ENCODE measurements at places on chromosomes 6 and 20.
A peak's percentile ranks its signal among the peaks of the same experiment; 100 is the strongest.

DNA sequence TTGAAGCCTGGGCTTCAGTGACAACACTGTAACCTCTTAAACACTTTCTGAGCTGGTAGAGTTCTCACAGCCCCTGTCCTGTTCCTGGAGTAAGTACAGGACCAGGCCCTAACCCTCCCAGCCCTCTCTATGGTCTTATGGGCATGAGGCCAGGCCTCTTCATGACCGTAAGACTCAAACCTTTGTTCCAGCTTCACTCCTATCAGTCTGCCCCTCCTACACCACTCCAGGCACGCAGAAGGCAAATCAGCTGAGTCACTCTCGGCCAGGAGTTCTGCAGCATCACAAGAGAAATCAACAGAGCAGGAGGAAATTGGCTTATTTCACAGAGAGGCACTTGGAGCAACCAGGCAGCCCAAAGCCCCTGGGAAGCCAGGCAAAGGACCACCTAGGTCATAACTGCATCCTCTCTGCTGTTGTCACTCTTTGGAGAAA lies 25.3 kb upstream of the CHD6 start:
- no peak for DNase-seq

DNA sequence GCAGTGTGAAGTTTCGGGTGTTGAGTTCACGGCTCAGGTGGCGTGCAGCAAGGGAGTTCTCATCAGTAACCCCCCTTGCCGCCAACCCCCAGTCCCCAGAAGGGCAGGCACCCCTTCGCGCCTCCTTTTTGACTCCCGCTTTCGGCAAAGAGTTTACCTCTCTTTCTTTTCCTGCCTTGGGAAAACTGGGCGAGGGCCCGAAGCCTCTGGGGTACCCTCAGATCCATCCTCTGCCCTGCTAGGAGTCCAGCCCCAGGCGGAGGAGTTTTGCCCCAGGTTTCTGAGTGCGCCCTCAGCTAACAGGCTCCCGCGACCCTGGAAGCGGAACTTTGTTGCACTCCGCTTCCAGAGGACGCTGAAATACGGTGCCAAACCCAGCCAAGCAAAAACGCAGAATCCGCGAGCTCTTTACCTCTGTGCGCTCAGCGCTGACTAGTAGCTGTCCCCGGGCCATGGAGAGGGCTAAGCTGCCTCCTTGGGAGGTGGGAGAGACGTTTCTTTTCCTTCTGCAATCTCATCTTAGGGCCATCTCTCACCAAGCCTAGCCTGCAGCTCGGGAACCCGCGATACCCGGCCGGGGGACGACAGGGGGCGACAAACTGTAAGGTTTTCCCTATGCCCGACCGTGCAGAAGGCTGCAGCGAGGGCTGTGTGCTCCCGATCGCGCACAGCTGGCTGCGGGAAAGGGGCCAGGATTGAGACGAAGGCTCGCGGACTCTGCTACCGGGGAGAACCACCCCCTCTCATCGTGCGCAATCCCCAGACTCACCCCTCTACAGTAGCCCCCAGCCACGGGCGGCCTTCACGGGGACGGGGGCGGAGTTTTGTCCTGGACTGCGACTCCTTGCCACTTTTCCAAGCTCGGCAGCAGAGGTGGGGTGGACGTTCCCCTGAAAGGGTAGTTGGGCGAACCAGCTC lies 2.7 kb upstream of the PAX1 start:
- DNase-seq, result peak; percentile 53

DNA sequence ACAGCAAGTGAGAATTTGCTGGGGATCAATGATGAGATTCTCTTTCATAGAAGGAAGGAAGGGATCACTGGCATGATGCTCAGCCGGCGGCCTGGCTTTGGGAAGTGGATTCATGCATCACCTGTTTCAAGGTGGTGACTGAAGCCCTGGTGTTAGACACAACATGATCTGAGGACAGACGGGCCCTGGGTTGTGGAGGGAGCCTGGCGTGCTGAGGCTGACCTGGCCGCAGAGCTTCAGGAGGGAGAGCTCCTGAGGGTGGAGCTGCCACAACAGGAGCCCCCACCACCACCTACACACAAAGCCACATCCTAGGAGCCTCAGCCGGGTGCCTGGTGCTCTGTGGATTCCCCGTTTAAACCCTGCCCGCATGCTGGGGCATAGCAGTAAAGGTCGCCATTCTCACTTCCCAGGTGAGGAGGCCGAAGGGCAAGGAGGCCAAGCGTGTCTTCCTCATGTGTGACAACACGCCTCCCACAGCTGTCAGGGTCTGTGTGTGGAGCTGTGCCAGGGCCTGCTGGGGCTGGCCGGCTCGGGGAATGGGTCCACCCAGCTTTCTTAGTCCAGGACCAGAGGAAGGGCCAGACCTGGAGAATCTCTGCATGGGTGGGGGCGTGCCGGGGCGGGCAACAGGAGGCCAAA lies 107.0 kb downstream of the ERMARD start:
- DNase-seq, result no peak

DNA sequence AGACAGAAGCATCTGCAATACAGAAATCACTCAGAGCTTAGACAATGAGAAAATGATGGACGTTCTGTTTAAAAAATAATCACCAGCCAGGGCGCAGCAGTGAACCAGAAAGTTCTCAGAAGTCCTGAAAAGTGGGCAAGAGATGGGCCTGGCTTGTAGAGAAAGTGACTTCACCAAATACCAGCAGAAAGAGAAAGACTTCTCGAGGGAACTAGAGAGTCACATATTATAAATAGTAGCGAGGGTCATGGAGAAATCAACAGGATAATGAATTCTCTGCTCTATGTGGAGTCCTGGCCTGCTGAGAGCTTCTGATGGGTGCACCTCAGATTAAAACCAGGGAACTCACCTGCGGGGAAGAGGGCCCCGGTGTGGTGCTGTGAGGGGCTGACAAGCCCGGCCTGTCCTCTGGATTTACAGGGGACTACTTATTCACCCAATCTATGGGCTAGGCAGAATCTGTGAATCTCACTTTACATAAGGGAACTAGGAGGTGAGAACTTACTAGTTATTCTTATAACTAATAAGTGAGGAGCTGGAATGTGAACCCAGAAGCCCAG lies 5.6 kb upstream of the RAMACL start:
- DNase-seq, result no peak

GRCh38 chr6:84432619-84433018 lies 205.2 kb upstream of the CEP162 start:
- no peak for DNase-seq

DNA sequence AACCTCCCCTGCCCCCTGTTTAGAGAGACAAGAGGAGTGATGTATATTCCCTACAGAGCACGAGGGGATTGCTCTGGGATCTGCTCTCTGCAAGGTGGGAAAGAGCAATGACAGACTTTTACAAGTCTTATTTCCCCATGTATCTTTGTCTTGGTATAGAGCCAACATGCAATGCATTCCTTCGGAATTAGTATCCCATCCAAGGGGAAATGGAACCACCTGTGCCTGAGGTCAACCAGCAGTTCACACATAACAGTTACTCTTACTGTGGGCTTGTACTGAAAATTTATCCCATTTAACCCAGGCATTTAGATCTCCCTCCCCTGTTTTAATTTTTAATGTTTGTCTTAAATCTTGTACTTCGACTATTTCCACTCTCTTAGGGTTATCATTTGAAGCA lies 250.4 kb downstream of the C6orf118 start:
- DNase-seq, result no peak

DNA sequence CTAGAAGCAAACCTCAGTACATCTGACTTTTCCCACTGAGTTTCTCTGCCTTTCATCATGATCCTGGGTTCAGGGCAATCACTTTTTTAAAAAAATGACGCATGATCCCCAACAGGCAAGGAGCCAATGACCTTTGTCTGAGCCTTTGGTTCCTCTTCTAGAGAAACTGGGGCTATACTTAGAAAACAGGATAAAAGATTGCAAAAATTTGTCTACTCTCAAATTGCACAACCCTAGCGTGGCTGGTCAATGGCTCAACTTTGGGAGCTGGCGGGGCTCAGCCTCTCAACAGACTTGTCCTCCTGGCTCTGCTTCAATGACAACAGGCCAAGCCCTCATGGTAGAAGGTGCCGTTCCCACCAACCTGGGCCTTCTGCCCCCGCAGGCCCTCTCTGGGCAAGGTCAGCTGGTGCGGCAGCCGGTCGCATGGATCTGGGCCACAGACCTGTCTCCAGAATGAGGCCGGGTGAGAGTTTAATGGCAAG lies 48.7 kb downstream of the PDYN start:
- no peak for DNase-seq

GRCh38 chr6:87504441-87504840 lies 31.7 kb downstream of the SLC35A1 start:
- DNase-seq, result no peak

GRCh38 chr6:125097186-125097585 lies 56.4 kb upstream of the TPD52L1 start:
- no peak for DNase-seq

DNA sequence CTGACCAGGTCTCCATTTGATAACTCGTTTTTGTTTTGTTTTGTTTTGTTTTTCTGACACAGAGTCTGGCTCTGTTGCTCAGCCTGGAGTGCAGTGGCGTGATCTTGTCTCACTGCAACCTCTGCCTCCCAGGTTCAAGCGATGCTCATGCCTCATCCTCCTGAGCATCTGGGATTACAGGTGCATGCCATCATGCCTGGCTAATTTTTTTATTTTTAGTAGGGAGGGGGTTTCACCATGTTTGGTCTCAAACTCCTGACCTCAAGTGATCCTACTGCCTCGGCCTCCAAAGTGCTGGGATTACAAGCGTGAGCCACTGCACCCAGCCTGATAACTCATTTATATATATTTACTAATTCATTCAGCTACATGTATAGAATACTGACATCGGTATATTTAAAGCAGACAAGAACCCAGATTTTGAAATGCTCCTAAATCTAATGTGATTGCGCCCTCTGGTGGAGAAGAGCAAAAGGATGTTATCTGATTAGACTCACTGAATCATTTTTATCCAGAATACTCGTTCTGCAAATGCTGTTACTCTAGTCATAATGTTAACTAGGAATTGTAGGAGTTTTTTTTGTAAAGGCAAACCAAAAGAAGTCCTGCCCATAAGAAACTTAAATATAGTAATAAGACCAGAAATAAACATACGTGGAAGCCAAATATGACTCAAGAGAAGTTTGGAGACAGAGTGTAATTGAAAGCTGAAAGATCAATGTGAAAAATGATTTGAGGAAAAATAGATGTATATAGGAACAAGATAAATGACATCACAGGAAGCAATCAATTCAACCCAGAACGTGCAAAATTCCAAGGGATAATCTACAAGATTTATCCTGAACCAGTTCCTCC lies 5.3 kb upstream of the COL12A1 start:
- DNase-seq, result peak; percentile 40

GRCh38 chr6:3714768-3715167 lies 36.7 kb downstream of the PXDC1 start:
- no peak for DNase-seq

DNA sequence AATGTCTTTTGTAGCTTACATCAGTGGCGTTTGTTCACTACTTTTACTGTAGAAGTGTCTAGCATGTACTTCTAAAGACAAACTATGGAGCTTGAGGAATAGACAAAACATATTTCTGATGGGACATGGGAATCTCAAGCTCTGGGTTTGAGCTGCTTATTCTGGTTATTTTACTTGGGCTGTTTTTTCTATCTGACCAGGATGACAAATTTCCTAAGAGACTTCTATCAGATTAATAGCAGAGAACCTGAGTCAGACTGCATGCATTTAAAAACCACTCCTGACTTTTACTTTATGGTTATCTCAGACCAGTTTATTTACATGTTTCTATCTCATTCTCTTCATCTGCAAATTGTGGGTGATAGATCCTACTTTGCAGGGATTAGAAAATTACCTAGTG lies 1282.3 kb upstream of the GJE1 start:
- no peak for DNase-seq

GRCh38 chr20:645318-646106 lies 7.5 kb downstream of the SRXN1 start:
- peak; percentile 89 for DNase-seq

- no peak for DNase-seq
Measured at GRCh38 chr6:148441454-148441911, 98.8 kb downstream of the SASH1 start.

- no peak for DNase-seq
Measured at GRCh38 chr6:5623769-5624168, 362.5 kb downstream of the FARS2 start.

DNA sequence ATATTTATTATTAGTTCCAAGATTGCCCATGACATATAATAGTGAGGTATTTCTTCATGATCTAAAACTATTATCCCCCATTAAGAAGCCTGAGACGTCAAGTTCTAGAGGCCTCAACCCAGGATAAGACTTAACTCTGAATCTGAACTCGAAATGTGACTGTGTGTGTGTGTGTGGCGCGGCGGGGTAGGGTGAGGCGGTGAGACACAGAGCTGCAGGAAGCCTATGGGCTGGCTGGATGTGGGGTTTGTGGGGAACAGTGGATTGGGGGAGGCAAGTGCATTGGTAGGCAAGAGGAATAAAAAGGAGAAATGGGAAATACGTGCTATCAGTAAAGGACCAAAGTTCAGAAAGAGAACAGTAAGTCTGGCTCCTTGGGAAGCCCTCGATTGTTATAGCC lies 66.5 kb upstream of the RNF146 start:
- no peak for DNase-seq

GRCh38 chr6:125312478-125312877 lies 10.7 kb upstream of the HDDC2 start:
- no peak for DNase-seq

GRCh38 chr6:148906386-148906785 lies 159.6 kb downstream of the UST start:
- no peak for DNase-seq

DNA sequence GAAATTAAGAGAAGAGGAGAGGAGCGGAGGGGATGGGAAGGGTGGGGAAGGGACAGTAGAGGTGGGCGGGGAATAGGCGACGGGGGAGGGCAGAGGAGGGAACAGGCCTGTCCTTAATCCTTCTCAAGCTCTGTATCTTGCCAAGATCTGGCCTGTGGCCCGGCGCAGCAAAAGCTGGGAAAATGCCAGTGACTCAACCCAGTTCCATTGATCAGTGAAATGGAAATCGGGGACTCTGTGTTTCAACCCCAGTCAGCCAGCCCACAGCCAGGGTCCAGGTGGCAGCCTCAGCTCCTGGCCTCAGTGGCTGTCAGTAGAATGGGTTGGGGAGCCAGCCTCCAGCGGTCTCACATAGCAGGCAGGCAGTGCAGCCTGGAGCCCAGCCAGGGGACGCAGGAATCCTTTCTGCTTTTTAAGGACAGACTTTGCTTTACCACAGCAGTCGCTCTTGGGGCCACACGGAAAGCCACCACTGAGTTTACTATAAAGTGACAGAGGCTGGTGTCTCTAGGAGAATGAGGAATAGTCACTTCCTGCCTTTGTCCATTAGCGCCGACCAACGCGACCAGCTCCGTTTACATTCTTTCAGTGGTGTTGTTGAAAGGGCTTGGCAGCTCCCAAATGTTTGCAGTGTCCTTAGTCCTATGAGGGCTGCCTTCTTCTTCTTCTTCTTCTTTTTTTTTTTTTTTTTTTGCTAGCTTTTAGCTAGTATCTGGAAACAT lies 128.0 kb downstream of the RIN2 start:
- no peak for DNase-seq

GRCh38 chr20:57904314-57905105 lies 194.7 kb upstream of the PMEPA1 start:
- DNase-seq, result no peak

- DNase-seq, result peak; percentile 69
Measured at GRCh38 chr6:12051861-12052368, 39.8 kb downstream of the HIVEP1 start.

GRCh38 chr6:17381424-17382147 lies 11.8 kb upstream of the CAP2 start:
- no peak for DNase-seq

All from GM10248 (cell line).